Transverse colon (tissue), 4 donors: ENCODE measurements at places on chromosomes 4 and X.

- DNase-seq, result no peak
These were observed 100.8 kb upstream of the SORBS2 start for GRCh38 chr4:185912779-185913178.

DNA sequence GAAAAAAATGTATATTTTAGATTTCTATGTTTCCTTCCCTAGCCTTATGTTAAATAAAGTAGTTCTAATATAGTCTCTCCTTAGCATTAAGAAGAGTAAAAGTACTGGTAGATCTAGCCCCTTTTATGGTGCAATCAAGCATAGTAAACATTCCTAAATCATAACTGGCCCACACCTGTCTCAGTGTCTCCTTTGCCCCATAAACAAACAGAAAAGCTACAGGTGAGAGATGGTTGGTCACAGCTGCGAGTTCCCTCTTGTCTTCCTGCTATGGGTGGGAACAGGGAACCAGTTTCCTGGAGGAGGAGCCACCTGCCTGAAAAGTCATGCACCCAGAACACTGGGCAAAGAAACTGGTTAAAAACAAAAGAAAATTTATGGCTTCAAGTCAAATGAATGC, 16.6 kb downstream of the SOWAHB start:
- peak; percentile 73 for DNase-seq

DNA sequence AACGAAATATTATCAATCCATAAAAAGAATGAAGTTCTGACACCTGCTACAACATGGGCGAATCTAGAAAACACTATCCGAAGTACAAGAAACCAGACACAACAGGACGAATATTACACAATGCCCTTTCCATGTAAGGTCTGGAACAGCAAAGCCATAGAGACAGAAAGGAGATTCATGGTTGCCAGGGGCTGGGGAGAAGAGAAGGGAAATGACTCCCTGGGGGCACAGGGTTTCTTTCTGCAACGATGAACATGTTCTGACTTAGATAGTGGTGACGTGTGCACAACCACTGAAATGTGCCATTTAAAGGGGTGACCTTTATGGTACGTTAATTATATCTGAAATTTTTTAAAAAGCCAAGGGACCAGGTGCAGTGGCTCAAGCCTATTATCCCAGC, 28.3 kb downstream of the GPR143 start:
- no peak for DNase-seq

DNA sequence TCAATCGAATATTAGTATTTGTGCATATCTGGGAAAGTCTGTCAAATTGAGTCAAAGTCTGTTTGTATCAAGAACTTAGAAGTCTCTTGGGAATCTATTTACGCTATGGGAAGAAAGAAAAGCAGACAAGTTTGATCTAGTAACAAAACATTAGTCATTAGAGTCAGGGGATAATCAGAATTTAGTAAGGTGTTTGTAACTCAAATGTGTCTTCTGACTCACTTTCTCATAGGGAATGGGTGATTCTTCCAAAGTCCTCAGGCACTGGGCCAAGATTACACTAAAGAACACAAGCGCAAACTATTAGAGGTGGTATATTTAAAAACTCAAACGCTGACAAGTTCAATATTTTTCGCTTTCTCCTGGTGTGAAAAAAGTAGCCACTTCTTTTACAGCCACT, 926.5 kb downstream of the PDHA2 start:
- DNase-seq, result no peak

DNA sequence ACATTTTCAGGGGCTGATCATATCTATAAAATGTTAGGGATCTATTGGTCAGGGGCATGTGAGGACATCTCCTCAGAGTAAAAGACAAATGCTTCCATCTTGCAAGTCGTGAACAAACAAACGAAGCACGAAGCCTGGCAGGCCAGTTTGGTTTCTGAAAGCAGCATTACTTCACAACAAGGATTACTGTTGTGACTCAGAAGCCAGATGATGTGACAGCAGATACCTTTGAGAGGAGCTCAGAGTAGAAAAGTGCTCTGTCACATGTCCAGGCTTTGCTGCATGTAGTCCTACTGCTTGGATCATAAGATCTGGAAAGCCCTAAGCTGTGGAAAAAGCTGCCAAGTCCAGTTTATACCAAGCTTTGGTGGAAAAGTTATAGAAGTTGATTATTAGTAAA, 1827.2 kb downstream of the ARAP2 start:
- DNase-seq, result no peak

GRCh38 chr4:4672402-4672801, 130.6 kb upstream of the STX18 start:
- DNase-seq, result peak; percentile 52

DNA sequence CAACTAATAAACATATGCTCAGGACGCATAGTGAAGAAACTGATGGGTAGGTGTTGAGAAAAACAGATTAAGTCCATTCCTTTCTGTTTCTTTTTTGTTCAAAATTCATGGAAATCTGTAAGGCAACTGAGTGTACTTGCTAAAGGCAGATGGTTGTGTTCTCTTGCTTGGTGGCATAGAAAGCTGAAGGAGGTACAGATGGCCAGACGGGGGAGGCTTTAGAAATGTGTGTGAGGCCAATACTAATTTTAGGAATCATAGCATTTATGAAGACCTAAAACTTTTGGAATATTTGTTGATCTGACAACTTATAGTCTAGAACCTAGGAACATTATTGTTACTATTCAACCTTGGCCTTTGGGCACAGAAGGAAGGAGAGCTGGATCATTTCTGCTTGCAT, 56.8 kb upstream of the EMCN start:
- DNase-seq, result no peak

- no peak for DNase-seq
These were observed 81.7 kb downstream of the PDGFC start for GRCh38 chr4:156889616-156890594.

- no peak for DNase-seq
These were observed 293.6 kb upstream of the FAT4 start for GRCh38 chr4:125021189-125021588.

DNA sequence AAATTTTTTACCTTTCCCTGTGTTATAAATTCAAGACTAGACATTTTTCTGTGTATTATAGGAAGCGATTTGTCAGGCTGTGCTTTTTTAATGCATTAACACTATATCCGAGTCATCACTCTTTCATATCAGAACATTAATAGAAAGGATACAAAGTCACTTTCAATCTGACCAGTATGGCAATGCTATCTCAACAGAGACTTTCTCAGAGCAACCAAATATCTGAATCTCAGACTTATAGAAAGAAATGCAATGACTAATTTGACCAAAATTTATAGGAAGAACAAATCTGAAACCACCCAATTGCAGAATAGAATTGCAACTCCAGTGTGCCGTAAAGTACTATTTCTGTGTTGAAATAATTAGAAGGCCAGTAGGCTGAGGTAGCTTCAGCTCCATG, 473 bp upstream of the TKTL2 start:
- no peak for DNase-seq

GRCh38 chrX:45196701-45197100, 4.0 kb downstream of the DIPK2B start:
- no peak for DNase-seq

DNA sequence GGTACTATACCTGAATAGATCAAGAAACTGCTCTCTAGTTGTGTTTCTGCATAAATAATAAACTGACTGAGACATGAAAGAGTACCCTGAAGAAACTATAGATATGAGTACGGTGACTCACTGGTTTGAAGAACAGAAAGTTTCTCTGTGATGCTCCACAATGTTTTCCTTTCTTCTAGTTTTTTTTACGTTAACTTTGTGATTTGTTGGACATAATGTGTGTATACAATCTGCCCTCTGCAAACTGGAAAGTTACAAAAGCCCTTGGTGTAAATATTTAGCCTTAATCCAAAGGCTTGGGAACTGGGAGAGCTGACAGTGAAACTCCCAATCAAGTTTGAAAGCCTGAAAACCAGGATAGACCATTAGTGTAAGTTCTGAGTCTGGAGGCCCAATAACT, 31.6 kb upstream of the PAPSS1 start:
- DNase-seq, result no peak

DNA sequence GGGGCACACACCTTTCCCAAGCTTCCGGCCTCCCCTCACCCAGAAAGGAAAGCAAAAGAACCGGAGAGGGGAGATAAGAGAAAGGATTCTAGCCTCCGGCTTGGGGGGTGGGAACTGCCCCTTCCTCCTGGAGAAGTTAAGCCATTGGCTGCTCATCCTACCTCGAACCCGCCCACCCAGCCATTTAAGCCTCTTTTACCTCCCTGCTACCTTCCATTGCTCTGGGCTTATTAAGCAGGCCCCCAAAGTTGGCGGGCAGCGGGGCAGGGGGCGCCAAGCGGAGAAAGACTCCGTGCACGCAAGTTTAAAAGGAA, 2.3 kb downstream of the MAML3 start:
- DNase-seq, result peak; percentile 84

GRCh38 chr4:36189511-36190226, 54.6 kb downstream of the ARAP2 start:
- DNase-seq, result no peak

DNA sequence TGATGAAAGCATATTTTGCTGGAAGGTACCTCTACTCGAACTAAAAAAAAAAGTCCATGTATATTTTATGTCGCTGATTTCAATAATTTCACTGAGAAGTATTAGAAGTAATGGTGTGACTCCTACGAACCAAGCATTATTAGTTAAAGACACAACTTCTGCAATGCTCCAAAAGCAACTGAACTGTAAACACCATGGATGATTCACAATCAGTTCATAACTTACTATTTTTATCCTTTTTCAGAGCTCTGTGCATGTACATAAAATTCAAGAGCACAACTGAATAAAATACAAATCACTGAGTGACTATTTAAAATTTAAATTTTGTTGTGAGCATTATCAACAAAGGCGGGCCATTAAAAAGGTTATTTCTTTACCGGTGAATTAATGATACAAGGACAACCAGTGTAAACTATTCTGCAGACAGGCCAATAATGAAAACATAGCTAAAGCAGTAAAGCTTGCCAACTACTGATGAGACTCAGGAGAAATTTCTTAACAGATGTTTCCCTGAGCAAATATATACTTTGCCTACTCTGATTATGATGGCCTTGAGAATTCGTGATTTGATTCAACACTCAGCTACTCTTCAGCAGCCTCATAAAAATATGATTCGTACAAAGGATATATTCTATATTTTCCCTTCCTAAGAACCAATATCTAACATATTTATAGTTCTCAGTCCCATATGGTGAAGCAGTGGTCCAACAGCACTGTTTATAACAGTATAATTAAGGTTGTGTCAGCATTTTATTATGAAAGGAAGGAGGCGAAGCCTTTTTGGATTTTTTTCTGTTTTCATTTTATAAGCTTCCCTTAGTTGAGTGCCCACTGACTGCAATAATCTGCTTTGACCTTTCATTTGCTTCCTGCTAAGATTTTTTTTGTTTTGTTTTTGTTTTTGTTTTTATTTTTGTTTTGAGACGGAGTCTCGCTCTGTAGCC, 62.8 kb upstream of the NEIL3 start:
- DNase-seq, result no peak

DNA sequence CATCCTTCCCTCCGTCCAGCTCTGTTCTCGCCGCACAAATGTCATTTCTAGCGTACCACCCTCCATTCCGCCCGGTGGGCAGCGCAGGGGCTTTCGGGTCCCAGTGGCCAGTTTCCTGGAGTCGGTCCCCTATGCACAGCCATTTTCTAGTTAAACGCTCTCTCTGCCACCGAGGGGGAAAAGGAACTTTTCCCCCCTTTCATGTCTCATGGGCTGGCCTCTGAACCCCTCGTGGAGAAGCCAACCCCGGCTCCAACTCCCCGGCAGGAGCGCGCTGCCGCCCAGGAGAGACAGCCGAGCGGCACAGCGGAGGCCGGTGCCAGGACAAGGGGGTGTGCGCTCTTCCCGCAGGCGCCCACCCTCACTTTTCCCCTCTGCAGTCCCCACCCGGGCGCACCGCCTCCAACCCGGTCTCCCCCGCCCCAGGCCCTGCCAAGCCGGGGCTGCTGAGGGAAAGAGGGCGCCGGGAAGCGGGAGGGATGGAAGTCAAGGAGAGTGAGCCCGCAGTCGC, 662 bp downstream of the APBB2 start:
- peak; percentile 30 for DNase-seq

- no peak for DNase-seq
These were observed 68.7 kb downstream of the SUPT20HL2 start for GRCh38 chrX:24245202-24245601.

DNA sequence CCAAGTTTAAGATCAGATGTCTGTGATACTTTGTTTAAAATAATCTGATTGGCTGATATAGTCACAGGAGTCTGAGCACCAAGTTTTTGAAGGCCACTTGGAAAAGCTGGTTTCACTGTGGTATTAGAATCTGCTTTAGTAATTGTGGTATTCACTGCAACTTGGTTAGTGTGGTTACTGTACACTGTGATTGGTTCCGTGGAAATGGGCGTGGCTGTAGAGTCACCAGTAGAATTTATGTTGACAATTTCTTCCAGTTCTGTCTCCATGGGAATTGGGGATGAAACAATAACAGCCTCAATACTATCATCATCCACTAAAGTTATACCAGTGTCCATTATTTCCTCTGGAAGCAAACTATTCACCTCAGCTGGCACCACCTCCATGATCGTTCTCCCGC, 26.2 kb downstream of the LIN54 start:
- no peak for DNase-seq

DNA sequence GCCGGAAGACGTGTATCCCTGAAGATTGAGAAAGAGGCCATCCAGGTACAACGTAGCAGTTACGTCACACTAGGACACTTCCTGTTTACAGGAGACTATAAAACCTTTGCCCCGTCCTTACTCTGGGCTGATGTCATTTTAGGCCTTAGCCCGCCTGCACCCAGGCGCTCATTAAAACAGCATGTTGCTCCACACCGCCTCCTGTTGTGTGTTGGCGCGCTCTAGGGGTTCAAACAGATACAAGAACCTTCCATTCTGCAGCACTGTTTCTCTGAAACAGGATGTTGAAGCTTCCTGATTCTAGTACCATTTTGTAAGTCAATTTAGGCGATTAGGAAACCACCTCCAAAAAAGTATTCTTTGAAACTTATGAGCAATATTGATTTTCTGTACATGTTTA, 722.1 kb downstream of the PCDH7 start:
- DNase-seq, result no peak

GRCh38 chrX:142891046-142891445, 134.7 kb upstream of the SPANXN4 start:
- DNase-seq, result no peak

- no peak for DNase-seq
These were observed 6.0 kb downstream of the STAG2 start for GRCh38 chrX:123967497-123967896.

DNA sequence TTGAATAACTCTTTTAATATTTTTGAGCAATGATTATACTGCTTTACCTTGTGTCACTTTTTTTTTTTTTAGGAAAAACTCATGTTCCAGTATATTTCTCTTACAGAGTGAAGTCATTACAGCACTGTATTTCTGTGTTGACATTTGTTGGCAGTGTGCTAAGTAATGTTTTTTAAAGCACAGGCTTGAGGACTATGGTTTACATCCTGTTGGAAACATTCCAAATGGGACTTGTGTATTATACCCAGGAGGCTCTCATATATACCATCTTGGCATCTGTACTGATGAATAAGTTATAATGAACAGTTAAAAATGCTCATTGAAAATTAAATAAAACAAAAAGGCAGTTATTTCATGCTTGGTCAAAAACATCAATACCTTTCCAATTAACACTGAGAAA, 33.8 kb downstream of the CEP44 start:
- no peak for DNase-seq
